HCT116 (cell line): ENCODE measurements at places on chromosomes 7 and 10. TPM values are rescaled to one million over a fixed set of nuclear protein-coding genes. Genes with fewer than 3 reads are reported as not detected.
A peak's percentile ranks its signal among the peaks of the same experiment; 100 is the strongest.

GRCh38 chr10:6275022-6275997, 72.6 kb downstream of the PFKFB3 start:
- peak overlapping the region; percentile 53 for H3K4me3 ChIP-seq
- peak; percentile 89 for DNase-seq
- H3K36me3 ChIP-seq = no peaks in the 10 kb centered on the region
- no peaks in the 10 kb centered on the region for H3K27me3 ChIP-seq

DNA sequence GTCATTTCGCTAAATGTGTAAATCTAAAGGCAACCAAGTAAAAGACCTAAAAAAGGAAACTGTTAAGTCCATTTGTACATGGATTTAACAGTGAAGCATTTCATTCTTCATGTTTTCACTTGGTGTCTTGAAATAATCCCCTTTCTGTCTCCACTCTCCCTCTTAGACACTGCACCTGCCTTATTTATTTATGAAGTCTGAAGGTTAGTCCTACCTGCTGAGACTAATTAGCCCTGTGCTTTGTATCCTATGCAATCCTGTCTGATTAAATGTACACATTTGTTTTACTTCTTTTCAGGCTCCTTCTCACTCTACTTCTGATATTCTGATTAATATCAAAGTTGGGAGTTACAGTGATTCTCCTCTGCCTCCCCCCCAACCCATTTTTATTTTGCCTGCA, 1.9 kb upstream of the TCF7L2 start:
- no peak overlapping the region for H3K27ac ChIP-seq
- H3K36me3 ChIP-seq = peaks cover 6% of the 10 kb centered on the region
- H3K27me3 ChIP-seq = no peaks in the 10 kb centered on the region
- H3K4me1 ChIP-seq = peaks cover 24% of the 10 kb centered on the region
- no peak for DNase-seq
- H3K4me3 ChIP-seq = no peak overlapping the region

The SFRP4 gene
- 0.25 TPM for total RNA-seq

The MEOX2 gene
- total RNA-seq = not detected

DNA sequence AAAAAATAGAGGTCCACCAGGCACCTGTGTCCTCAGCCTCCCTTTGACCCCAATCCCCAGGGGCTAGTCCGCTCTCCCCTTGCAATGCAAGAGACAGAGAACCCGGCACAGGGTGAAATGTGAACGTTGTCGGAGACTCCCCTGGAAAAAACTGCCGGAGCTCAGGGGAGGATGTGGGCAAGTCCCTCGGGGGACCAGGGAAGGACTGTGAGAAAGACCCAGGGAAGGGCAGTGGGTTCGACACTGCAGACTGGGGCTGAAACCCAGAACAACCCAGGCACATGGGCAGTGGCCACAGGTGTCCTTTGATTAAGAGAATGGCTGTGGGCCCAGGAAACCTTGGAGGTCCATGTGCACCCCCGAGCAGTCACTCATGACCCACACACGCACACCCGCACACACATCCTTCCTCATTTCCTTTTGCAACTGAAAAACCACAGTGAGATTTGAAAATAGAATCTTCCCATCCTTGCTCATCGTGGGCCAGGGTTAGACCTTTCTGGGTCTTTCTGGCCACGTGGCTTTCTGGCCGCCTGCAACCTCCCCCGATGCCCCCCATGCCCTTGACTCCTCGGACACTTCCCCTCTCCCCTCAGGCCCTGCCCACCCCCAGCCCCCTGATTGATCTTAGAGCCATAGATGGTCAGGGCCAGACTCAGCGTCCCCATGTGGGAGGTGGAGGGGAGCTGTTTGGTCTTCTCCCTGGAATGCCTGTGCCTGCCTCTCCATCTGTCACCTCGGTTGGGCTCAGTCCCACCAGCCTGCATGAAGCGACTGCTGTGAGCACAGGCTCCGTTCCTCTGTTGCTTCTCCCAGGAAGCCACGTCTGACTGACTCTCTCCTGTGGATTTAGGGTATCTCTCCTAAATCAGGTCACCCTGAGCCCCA, 7.9 kb downstream of the LAT2 start:
- no peak for DNase-seq
- H3K36me3 ChIP-seq = no peaks in the 10 kb centered on the region
- peaks cover 3% of the 10 kb centered on the region for H3K4me1 ChIP-seq
- no peak overlapping the region for H3K27ac ChIP-seq

- no peaks in the 10 kb centered on the region for H3K36me3 ChIP-seq
- no peak for DNase-seq
- no peak overlapping the region for H3K27ac ChIP-seq
- H3K27me3 ChIP-seq = no peaks in the 10 kb centered on the region
- H3K4me1 ChIP-seq = peaks cover 87% of the 10 kb centered on the region
- no peak overlapping the region for H3K4me3 ChIP-seq
Measured at GRCh38 chr10:110404825-110405224, 92.9 kb upstream of the DUSP5 start.

GRCh38 chr7:77443042-77443441, 26.9 kb upstream of the GSAP start:
- no peak overlapping the region for H3K4me3 ChIP-seq
- no peaks in the 10 kb centered on the region for H3K27me3 ChIP-seq
- H3K36me3 ChIP-seq = no peaks in the 10 kb centered on the region
- no peak for DNase-seq
